ENCODE measurements at places on chromosomes 12 and 14.

DNA sequence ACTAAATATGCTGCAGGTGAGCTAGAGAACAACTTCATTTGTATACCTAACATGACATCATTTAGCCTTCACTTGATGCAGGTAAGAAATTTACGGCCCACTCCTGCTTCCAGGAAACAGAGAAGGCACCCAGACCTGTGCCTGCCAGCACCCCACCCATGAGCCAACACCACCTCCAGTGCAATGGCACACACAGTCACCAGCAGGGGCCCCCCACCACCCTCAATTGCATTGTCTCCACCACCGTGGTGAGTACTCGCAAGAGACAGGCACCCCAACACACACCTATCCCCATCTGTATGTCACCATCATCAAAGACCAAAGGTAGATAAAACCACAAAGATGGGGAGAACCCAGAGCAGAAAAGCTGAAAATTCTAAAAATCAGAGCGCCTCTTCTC is 107.6 kb downstream of the KLHL28 start:
- no peak for DNase-seq

DNA sequence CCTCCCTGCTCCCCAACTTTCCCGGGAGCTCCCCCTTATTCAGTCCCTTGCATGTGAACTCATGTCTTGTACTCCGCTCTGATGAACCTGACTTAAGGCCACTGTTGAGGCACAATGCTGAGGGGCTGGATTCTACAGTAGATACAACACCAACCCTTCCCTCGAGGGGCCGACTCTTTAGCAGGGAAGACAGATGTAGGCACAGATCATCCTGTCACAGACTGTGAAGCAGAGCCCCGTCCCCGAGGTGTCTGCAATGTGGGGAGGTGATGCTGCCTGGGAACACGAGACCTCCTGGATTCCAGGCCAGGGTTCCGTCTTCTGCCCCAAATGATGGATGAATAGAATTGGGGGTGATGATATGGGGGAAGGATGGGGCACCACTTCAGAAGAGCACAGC is 175.1 kb downstream of the CHST11 start:
- DNase-seq: no peak

GRCh38 chr12:7806863-7807487 is 17.8 kb downstream of the NANOG start:
- peak; percentile 82 for DNase-seq

DNA sequence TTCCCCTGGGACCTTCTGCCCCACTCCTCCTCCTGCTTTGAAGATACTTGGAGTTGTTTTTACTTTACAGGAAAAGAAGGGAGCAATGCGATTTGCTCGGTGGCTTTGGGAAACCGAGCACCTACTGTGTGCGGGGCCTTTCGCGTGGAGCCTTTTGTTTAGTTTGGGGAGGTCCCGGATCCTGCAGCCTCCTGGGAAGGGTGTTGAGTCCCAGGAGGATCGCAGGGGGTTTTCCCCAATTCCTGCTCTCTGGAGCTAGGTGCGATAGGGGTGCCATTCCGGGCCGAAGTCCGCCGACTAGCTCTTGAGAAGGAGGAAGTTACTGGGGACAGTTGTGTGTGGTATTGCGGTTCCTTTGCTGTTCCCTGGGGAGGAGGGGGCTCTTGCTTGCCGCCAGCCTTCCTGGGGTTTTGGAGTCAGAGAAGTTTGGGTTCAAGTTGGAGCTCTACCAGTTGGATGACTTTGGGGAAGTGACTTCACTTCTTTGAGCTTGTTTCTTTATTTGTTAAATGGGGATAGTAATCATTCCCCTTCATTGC is 1.1 kb downstream of the BRI3BP start:
- DNase-seq: peak; percentile 20

GRCh38 chr12:94235848-94236247 is 87.5 kb downstream of the PLXNC1 start:
- no peak for DNase-seq

Measured in nephron progenitor cell (in vitro differentiated cells).